Activated T-cell treated with anti-CD3 and anti-CD28 coated beads, Interleukin-2, amount 50 U/mL, for 1 hour (primary cell): ENCODE measurements at places on chromosomes 2 and 18.

GRCh38 chr2:176120364-176121189 is 1.9 kb upstream of the HOXD9 start:
- DNase-seq: no peak

DNA sequence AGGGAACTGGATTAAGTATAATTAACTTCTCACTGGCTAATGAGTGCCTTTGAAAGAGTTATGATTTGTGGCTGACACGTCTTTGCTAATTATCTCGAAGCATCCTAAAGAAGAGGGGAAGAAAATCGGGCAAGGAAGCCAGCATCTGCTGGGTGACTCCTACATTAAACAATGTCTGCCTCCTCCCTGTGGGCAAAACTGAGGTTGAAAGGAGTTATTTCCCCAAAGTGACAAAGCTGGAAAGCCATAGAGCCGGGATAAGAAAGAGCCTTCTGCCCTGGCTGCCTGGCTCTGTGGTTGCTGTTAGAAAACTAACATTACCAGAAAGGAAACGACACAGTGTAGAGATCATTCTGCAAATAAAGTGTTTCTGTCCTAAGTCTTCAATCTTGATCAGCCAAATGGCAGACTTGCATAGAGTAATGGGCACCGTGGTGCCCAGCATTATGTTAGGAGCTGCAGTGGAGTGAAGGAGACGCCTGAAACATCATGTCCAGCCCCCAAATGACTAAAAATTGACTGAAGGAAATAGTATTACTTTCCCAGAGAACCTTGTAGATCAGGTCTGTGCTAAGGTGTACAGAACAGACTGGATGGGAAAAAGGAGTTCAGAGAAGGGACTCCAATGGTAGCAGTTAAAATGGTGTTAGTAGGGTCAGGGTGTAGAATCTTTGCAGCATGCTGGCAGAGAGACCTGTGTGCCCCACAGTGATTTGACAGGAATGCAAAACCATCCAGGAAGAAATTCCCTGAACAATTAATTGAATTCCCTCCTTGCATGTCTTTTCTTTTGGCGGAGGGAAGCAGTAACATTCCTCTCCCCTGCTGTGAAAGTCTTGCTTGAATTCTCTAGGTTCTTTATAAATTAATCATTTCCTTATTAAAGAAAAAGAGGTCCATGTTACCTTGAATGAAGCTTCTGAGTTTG is 44.4 kb downstream of the ALPK2 start:
- DNase-seq: no peak

DNA sequence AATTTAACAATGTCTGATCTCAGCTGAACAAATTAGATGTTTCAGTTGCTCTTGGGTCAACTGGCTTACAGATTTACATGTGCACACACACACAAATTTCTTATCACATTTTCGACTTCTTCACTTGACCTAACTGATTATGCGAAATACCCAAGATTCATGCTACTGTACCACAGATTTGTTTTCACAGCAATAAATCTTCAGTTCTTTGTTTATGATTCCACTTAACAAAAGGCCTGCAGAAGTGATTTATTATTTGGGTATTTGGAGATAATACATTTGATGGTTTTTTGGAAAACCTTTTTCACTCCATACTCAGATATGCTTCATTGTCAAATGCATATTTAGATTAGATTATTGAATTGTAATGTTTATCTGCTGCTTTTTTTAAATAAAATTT is 129.0 kb downstream of the GALNT1 start:
- DNase-seq: no peak

DNA sequence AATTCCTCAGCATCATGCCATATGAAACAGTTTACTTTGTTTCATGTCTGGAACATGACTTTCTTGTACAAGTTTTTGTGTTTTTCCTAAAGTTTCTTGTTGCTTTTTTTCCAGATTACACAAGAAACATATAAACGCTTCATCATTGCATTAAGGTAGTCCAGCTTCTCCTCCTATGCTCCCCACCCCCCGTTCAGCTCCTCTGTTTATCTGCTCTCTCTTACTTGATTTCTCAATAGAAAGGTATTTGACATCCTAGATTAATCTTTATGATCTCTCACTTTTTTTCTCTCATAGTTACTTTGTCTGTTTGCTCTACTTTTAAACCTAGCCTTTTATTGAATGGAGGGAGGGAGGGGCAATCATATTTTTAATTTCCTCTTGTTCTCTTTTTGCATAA is 25.4 kb downstream of the SLC40A1 start:
- no peak for DNase-seq

- no peak for DNase-seq
These were observed 30.4 kb downstream of the LBH start for GRCh38 chr2:30261695-30262211.

DNA sequence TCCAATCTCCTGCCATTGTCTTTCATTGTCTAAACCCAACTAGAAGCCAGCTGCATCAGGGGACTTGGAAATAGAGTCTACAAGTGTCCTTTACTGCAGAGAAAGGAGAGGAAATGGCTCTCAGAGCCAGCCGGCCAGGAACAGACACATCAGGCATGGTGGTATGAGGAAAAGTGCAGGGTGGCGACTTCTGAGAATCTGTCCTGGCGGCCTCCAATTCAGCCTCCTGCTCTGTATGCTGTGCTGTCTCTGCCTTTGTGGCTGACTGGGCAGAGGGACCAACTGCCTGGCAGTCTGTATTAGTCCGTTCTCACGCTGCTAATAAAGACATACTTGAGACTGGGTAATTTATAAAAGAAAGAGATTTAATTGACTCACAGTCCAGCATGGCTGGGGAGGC is 36.8 kb upstream of the AQP4 start:
- no peak for DNase-seq

- no peak for DNase-seq
These were observed 248.7 kb upstream of the MYT1L start for GRCh38 chr2:2579814-2580213.

DNA sequence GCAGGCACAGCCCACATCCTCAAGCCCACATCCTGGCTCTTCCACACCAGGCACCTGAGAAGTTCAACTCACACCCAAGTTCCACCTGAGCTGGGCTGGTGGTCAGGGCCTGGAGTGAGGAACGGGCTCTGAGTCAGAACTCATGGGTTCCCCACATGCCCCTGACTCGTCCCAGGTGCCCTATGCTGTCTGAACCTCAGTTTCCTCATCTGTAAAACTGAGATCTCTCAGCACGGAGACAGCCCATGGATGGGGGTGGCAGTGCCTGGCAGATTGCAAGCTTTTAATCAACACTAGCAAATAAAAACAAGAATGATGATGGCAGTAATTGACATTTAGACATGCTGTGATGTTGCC is 307.8 kb downstream of the NDUFA10 start:
- no peak for DNase-seq

DNA sequence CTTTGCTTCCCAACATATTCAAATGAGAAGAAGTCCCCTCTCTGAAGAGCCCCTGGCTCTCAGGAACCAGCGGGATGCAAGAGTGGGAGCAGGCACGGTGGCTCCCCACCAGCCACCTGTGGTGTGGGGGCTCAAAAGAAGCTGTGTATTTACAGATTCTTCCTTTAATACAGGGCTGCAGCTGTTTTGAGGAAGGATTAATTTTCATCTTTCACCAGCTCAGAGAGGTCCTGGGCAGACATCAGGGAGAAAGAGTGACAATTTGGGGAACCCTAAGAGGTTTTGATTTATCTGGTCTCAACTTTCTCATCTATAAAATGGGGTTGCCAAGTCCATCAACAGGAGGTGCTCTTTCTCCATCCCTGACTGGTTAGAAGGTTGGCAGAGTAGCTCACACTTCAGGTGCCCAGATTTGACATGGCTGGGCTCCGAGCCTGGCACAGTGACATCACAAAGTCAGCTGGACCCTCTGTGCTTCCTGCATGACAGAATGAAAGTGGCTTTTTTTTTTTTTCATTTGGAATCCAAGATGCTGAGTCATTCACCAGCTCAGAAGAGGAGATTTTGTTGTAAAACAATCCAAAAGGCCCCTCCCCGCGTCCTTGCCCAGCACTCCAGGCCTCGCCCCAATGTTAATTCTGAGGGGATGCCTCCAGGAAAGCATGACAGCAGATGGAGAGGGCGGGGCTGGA is 15.5 kb upstream of the SIX2 start:
- DNase-seq: no peak

GRCh38 chr2:138823666-138824065 is 43.5 kb upstream of the NXPH2 start:
- DNase-seq: no peak

DNA sequence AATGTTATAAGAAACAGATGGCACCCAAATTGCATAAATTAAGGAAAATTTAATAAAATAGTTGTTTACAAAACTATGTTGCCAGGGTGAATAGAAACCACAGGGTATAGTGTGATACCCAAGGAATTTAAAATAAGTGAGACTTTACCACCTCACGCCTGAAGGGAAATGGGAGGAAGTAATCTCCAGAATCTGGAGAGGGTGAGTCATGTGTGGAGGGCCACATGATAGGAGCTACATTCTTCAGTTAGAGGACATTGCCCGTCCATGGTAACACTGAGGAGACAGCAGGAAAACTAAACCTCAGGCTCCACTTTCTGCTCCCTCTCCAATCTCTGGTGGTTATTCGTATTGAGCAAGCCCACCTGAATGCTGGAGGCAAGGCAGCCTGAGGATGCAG is 97.2 kb upstream of the NXPH2 start:
- no peak for DNase-seq

GRCh38 chr2:196263181-196263747 is 91.9 kb upstream of the STK17B start:
- DNase-seq: peak; percentile 38

- no peak for DNase-seq
These were observed 50.5 kb downstream of the PAX3 start for GRCh38 chr2:222248256-222248655.

DNA sequence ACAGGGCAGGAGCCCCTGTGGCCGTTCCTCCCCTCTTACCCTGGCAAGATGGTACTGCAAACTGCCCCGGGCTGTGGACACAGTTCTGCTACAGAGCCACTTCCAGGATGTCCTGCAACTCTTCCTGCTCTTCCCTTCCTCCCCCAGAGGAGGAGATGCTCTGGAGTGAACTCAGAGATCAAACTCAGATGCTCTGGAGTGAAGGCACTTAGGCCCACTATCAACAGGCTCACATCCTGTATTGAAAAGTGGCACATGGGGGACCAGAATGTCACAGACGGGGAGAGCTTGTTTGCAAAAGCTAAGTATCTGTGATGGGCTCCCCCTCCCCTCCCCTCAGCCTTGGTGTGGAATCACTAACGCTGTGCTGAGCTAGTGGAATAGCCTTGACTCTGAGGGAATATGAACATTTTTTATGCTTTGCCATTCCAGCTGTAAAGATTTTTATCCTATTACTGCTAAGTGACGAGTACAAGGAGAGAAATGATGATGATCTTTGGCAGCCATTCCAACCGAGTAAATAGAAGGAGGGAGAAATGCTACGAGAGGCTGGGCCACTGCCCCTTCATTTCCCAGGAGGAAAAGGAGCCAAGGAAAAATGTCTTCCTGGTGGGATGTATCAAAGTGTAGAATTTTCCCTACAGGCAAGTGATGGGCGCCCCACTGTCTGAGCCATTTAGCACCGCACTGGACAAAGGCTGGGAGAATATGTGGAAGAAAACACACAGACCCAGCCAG is 152.6 kb downstream of the GALNT14 start:
- no peak for DNase-seq

- DNase-seq: no peak
These were observed 239.1 kb downstream of the ASXL3 start for GRCh38 chr18:33817096-33817495.

DNA sequence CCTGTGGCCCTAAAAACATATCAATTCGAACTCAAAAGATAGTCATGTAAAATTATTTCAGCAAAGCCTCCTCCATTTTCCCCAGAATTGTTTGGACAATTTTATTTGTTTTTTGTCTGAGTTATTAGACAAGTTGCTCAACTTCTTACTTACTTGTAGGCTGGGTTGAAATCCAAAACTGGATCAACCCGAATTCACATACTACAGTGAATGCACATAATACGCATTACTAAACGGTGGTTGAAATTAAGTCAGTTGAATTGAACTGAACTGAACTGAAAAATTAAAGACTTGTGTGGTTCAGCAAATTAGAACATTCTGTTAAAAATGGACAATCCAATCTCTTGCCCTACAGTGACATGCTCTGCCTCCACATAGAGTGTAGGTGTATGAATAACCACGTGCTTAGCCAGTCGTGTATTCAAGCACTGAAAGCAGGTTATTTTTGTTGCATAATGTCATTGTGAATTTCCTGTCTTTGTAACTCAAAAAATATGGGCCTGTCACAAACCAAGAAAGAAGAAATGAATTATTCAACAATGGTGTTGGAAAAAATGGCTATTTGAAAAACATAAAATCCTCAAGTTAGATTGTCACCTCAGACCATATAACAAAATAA is 441.0 kb downstream of the TXNL1 start:
- DNase-seq: no peak

DNA sequence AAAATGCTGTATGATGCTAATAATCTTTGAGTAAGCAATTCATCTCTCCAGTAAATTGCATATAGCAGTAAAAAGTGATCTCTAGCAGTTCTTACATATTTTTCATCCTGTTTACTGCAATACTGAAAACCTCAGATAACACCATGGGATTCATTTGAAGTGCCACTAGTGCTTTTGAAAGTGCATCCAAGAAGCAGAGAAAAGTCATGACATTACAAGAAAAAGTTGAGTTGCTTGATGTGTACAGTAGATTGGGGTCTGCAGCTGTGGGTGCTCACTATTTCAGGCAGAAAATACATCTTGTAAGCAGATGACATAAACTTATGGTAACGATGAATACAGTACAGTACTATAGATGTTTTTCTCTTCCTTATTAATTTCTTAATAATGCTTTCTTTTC is 1984.9 kb upstream of the LRRTM1 start:
- no peak for DNase-seq

DNA sequence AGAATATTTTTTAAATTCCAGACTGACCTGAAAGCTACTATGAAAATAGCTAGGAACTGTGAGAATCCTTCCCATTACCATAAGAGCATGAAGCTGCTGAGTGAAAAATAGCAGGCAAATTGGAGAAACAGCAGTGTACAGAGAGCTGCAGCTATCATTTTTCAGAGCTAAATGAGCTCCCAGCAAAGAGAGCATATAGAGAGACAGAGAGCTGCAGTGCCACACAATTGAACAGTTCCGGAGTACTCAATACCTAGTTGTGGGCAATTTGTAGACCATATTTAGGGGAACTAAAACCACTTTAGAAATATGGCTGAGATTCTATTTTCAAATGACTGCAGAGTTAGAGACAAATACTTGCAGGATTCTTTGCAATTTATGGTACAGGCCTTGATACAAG is 645.3 kb downstream of the STK39 start:
- no peak for DNase-seq

DNA sequence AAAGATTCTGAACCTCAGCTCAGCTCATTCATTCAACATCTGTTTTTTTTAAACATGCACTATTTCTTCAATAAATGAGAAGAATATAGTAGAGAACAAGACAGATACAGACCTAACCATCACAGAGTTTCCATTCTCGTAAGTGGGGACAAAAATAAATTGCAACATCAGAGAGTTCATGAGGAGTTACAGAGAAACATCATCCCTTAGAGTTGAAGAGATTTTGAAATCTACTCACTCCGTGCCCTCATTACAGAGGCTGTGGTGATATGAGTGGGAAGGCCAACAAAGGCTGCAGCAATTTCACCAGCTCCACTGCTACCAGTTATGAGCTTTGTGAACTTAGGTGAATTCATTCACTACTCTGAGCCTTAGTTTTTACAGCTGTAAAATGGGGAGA is 399.3 kb downstream of the BCL11A start:
- DNase-seq: no peak

- DNase-seq: no peak
These were observed 84.4 kb downstream of the TMEM131 start for GRCh38 chr2:97911206-97911921.

GRCh38 chr2:563512-563911 is 113.7 kb downstream of the TMEM18 start:
- DNase-seq: no peak
